ENCODE measurements at places on chromosomes 5 and 9.

DNA sequence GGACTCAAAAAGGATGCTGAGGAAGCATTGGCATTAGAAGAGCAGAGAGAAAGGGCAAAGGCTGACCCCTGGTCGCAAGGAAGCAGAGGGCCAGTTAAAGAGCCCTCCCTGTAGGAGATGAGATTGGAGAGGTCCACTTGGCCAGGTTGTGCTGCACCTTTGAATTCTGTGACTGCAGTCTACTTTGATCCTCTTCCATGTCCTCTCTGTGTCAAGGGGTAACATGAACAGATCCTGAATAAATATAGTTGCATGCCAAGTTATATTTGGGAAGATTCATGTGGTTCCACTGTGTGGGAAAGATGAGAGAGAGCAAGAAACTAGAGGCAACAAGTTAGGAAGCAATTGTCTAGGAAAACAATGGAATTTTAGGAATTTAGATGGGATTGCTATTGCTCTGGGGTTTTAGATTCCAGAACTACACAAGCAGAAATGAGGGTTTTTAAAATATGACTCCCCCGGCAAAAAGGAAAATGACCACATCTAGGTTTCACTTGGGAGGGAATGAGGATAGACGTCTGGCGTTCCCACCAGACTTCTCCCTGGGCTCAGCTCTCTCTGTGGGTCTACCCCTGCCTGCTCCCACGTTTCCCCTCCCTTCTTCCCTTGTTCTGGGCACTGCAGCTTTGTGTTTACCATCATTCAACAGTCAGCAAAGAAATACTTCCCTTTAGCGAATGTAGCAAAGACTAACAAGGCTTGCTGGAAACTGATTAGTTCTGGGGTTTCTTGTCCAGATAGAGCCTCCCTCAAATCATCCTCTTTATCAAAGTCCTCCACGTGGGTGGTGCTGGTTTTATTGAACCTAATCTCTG, 63.6 kb downstream of the SNX18 start:
- no peak for DNase-seq

DNA sequence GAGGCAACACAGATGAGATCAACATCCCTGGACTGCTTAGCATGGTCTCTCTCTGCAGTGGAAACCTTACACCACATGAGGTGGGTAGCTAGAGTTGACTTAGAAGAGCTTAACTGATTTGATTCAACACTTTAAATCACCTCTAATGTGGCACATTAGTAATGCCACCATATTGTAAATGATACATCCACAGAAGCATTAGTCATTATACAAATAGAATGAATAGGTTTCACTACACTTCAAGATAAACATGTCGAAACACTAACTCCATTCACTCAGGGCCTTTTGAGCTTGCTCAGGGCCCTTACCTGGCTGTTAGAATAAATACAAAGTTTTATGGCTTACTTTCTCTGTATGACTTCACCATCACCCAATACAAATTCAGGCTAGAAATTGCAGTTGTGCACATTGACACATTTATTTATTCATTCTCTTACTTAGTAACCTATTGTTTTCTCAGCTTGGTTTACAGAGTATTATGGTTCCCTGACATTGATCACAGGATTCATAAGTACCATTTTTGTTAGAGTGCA, 9.3 kb upstream of the SMAD5 start:
- DNase-seq: peak; percentile 70

DNA sequence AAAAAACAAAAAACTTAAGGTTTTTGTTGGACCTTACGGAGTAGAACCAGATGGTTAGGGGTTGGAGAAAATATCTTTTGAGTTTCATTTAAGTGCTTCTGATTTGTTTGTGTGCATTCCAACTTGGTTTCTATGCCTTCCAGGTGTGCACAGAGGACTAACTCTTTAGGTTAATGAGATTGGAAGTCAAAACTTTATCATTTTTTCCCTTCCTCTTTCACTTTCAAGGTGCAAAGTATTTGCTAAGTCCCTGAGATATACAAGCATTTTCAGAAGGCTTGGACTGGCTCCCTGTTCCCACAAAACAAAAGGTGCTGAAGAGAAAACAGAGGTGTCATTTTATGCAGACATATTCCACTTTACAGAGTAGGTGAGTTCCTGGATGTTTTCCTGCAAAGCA, 30.3 kb upstream of the CER1 start:
- no peak for DNase-seq

GRCh38 chr9:87581513-87581912, 83.8 kb downstream of the DAPK1 start:
- DNase-seq: no peak

DNA sequence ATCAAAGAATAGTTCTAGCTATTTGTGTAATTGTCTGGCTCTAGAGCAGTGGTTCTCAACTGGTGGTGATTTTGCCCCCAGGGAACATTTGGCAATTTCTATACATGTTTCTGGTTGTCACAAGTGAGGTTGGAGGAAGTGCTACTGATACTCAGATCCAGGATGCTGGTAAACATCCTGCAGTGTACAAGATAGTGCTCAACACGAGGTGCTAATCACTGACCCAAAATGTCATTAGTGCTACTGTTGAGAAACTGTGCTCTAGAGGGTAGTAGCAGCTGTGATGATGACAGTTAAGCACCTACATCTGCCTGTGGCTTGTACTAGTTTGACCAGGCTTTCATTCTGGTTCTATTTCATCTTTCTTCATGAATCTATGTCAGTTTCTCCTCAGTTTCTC, 22.1 kb downstream of the LRRC19 start:
- DNase-seq: no peak

GRCh38 chr5:149150457-149150856, 9.2 kb downstream of the ABLIM3 start:
- DNase-seq: no peak

GRCh38 chr5:123092696-123093095, 3.7 kb downstream of the PRDM6 start:
- DNase-seq: no peak

DNA sequence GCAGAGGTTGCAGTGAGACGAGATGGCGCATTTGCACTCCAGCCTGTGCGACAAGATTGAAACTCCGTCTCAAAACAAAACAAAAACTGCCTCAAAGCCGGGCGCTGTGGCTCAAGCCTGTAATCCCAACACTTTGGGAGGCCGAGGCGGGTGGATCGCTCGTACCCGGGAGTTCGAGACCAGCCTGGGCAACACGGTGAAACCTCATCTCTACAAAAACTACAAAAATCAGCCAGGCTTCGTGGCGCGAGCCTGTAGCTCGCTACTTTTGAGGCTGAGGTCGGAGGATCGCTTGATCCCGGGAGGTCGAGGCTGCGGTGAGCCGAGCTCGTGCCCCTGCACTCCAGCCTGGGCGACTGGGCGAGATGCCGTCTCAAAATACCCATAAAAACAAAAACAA, 988 bp downstream of the GFM2 start:
- DNase-seq: no peak

GRCh38 chr5:175847503-175847902, 23.9 kb upstream of the CPLX2 start:
- DNase-seq: no peak

DNA sequence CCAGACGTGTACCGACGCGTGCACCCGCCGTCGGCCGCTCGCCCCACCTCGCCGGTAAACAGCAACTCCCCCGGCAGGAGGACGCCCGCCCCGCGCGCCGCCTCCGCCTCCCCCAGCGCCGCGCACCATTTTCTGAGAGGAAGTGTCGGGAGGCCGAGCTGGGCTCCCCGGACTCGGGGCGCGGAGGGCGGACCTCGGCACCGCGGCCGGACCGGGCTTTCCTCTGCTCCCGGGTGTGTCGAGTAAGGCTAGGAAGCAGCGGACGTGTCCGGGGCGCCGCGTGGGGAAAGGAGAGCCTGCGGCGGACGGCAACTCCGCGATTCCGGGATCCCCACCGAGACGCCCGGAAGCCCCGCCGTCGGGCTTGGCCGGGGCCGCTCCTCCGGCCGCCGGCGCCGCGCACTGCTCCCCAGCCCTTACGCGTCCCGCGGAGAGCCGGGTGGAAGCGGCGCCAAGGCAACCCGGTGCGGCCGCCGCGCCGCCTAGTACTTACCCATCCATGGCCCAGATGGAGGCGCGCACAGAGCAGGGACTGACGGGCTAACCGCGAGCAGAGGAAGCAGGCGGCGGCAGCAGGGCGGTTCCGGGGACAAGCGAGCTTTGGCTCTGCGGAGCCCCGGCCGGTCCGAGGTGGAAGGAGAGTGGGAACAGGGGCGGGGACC, at the start of gene PTBP3:
Gene PTBP3, minus strand, starts transcription at position 643 of the 662 bp plus-strand sequence. CDS start 35,754 bp downstream, outside the sequence.
- peak; percentile 78 for DNase-seq

DNA sequence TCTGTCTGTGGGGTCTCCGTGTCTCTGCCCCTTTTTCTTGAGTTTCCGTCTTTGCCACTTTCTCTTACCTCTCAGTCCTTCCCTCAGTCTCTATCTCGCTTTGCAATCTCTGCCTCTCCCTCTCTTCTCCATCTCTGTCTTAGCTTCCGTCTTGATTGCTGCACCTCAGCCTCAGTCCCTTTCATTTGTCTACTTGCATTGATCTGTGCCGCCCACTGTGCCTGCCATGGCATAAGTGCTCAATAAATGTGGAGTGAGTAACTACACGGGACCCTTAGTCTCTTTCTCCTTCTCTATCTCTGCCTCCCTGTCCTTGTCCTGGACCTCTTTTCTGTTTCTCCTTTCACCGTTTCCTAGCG, 6.6 kb downstream of the PCDHGC5 start:
- no peak for DNase-seq

DNA sequence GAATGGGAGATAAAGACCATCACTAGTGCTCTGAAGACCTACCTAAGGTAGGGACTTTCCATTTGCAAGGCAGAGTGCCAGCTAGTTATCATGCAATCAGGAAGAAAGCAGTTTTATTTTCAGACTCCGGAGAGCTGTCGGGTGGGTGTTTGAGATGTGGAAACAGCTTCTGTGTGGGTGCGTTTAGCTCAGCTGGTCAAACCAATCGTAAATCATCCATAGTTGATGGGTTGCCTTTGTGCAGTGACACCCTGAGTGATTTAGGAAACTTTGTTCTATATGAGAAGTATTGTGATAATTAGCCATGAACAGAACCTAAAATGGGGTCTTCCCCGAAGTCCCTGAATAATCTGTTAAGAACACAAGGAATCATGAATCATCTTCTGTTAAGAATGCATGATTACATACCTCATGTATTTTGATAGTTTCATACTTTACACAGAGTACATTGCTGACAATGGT, 284.3 kb downstream of the ARHGAP26 start:
- DNase-seq: no peak

GRCh38 chr9:121613009-121613752, 38.3 kb upstream of the DAB2IP start:
- peak; percentile 25 for DNase-seq

- no peak for DNase-seq
Measured at GRCh38 chr5:12023614-12024241, 119.5 kb upstream of the CTNND2 start.

DNA sequence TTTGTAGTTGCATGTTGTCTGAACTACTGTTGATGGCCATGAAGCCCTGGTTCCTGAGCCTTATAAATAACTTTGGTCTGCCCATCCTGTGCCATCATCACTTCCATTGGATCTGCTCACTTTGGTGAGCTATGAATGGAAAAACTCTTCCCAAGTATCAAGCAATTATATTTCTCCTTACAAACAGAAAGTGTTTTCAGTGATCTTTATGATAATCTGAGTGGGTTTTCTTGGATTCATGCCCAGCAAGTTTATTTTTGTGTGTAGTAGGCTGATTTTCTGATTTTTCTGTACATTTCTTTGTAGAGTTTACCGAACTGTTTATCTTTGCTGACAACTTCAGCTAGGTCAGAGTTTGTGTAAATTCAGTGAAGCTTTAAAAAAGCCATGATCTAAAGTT, 31.0 kb downstream of the CAMK4 start:
- DNase-seq: no peak

DNA sequence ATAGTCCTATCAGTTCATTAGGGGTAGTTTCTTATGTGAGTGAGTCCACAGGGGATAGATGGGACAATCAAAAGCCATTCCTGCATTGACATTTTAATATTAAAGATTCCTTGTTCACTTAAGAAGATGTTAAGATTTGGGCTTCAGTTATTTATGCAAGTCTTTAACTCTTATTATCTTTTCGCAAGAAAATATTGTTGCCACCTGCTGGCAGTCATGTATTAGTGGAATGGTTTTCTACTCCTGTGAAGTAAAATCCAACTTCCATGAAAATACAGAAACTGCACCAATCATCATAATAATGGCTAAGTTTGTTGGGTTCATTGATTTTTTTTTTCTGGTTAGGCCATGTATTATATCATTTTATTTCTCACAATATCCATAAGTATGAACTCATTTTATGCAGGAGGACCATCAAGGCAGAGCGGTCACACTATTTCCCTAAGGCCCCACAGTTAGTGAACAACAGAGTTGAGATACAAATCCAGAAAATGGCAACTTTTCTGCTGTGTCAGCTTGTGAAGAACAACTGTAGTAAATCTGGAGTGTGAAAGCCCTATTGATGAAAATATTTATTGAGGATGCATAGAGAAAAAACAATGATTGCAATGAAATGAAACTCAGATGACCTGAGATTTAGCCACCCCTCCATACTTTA, 88.5 kb upstream of the TXNDC8 start:
- DNase-seq: no peak

DNA sequence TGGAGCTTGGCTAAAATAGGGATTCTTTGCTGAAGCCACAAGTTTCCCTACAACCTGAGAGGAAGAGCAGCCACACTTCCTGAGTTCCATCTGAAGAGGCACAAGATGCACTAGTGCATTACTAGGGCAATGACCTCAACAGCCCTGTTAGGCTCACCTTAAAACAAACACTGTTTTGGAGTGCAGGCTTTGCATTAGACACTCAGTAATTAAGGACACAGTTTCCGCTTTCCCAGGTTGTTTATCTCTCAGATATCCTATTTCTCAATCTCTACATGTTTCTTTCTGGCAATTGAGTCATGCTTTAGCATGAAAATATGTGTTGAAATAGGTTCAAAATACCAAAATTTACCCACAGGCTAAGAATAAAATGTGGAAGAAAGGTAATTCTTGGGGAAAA, 34.2 kb downstream of the EMB start:
- DNase-seq: no peak

DNA sequence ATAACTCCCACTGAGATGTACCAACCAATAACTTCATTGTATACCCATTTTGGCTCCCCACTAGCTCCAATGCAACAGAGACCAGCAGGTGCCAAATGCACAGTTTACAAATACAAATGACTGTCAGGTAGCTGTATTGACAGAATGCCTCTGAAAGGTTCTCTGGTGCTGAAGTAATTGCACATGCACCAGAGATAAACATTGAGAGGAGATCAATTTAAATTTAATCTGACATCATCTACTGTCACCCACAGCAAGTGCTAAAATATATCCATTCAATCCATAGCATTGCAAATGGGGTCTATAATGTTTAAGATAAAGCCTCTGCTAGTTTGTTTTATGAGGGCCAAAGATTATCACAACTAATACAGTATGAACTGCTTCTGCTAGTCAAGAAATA, 80.2 kb downstream of the STX17 start:
- DNase-seq: no peak

DNA sequence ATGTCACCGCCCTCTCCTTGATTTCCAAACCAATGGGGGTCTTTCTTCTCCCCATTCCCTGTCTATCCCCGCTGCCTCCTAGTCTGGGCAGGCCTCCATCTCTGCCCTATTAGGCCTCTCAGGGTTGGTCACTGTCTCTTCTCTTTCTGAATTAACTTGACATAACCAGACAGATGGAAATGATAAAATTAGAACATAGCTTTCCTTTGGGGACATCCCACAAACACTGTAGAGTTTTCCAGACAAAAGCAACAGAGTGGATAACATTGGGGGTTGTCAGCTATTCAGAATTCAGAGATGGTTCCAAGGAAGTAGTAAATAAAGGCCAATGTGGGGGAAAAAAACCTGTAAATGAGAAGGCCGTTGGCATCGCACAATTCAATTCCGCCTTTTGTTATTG, 24.7 kb downstream of the LHX6 start:
- no peak for DNase-seq

- no peak for DNase-seq
Measured at GRCh38 chr5:168946363-168946762, 354.6 kb downstream of the SLIT3 start.
